ENCODE measurements at places on chromosomes 5 and 9.

GRCh38 chr5:133525126-133525525, 87.2 kb downstream of the FSTL4 start:
- DNase-seq: no peak

GRCh38 chr5:1936901-1937300, 54.2 kb upstream of the IRX4 start:
- no peak for DNase-seq

- DNase-seq: peak; percentile 82
Measured at GRCh38 chr5:135551593-135552447, 16.1 kb upstream of the NEUROG1 start.

GRCh38 chr5:139901986-139902385, 106.4 kb downstream of the PSD2 start:
- DNase-seq: no peak

- peak; percentile 74 for DNase-seq
Measured at GRCh38 chr9:22401671-22402070, 45.0 kb upstream of the DMRTA1 start.

DNA sequence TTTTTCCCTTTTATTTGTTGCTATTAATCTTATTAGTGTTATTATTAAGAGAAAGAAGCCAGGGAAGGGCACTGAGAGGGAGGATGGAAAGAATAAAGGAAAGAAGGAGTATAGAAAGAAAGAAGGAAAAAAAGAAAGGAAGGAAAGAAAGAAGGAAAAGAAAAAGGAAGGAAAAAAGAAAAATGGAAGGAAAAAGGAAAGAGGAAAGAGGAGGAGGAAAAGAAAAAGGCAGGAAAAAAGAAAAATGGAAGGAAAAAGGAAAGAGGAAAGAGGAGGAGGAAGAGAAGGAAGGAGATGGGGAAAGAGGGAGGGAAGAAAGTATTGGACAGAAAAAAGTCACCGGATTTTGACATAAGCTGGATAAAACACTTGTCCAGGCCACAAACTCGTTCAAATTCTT, 47.8 kb downstream of the ANXA1 start:
- DNase-seq: no peak

GRCh38 chr5:54644226-54644625, 126.7 kb downstream of the SNX18 start:
- DNase-seq: peak; percentile 96

- peak; percentile 31 for DNase-seq
Measured at GRCh38 chr5:171946000-171946781, 60.2 kb downstream of the FBXW11 start.

DNA sequence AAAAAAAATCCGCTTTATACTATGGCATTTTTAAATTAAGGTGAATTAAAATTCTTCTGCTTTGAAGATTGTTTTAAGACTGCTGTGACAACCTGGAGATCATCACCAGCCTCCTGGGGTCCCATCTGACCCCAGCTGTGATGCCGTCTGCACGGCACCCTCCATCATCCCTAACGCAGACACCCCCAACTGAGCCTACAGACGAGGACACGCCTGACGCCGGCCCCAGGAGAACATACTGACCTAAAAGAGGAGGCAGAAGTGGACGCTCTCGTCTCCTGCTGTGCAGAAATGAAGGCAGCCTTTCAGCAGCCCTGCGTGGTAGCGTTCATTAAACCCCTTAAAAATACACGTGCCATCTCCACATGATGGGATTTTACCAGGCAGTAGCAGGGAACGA, 125.6 kb upstream of the PPP1R26 start:
- no peak for DNase-seq

DNA sequence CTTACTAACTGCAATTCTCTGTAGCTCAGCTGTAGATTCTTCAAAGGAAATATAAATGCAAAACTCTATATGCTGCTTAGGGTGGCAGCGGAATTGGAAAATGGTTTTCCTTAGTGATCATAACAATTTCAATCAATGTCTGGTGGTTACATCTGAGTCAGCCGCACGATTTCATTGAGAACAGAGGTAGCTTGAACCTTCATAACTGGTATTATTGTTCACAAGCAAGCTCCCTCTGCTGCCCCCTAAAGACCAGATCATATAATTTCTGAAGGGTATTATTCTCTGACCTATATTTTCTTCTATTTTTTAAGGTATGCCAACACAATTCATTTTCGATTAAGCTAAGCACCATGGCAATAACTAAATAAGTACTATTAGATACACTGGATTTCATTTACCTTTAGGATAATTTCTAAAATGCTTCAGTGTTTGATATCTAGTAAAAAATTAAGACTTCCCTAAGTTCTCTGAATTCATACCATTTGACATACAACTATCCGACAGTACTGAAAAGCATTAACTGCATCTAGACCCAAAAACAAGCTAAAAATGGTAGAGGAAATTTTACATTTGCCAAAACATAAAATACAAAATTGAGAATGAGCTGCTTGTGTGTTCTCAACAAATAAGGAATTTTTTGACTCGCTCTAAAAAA, 181.1 kb upstream of the SPEF2 start:
- DNase-seq: peak; percentile 60

DNA sequence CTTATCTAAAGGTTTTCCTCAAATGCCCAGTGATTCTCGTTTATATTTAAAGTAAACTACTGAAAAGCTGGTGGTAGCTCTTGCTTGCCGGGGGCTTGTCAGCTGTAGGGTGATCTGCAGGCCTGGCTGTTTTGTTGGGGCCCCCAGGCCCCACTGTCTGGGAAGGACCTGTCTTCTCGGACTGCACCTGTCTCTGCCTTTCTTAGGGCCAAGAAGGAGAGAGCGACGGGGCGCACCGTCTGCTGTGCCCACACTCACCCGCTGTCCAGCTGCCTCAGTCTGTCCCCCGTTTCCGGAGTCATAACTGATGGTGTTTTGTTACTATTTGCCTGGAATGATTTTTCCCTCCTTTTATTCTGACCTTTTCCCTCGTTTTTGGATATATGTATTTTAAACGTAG, 94.1 kb upstream of the CACNA1B start:
- DNase-seq: no peak

- DNase-seq: no peak
Measured at GRCh38 chr5:138606378-138607064, 31.3 kb upstream of the HSPA9 start.

- no peak for DNase-seq
Measured at GRCh38 chr5:110768138-110768860, 29.5 kb downstream of the SLC25A46 start.

DNA sequence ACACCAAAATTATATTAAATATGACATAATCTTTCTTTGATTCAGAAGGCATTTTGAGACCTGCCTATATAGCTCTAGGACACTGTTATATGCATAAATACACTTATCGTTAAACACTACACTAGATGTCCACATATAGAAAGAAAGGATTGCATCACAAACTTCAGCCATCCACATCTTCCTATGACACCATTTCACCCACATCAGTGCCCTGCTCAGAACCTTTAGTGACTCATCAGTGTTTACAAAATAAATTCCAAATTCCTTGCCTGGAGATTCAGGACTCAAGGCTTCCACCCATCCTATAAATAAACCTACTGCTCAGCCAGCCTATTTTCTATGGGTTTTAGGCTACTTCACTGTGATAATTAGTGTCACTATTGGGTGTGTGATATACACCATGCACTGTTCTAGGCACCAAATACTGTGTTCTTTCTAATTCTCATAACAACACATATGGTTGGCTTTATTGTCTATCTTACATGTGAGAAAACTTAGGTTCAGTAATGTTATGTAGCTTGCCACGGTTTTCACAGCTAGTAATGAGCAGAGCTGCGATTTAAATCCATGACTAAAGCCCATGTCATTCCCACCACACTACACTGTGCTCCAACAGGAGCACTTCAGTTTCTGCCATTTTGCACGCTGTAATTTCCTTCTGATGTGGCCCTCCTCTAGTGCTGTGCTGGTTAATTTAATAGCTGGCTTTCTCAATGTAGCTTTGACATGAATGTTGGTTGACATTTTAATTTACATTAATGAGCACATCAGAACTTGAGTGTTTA, 103.3 kb downstream of the SREK1 start:
- DNase-seq: peak; percentile 65

DNA sequence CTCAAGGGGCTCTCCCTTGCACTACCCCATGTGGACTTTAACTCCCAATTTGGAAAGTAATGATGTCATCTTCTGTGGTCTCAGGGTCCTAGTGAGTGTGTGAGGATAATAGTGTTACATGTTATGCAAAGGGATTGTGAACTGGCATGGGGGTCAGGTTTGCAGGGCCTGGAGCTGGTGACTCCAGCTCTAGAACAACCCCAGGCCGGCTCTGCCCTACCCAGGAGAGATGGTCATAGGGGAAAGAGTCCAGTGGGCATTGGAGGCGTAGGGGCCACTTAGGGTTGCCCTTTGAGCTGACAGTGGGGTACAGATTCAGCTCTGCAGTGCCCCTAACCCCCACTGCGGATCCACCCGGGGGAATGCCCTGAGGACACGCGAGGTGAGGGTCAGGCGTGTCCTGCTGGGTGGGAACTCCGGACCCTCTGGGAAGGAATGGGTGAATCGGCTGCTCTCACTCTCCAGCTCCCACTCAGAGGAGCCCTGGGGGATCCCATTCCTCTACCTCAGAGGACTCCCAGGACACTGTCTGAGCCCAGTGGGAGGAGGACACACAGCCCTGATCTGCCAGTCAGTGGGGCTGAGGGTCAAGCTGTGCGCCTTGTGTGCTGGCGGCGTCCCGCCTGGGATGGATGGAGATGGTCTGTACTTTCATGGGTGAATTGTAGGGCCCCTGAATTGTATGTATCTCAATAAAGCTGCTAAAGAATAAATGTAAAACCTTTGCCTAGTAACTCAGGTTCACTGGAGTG, 2.5 kb upstream of the NKD2 start:
- no peak for DNase-seq

GRCh38 chr5:81393430-81393782, 528 bp downstream of the ACOT12 start:
- no peak for DNase-seq

DNA sequence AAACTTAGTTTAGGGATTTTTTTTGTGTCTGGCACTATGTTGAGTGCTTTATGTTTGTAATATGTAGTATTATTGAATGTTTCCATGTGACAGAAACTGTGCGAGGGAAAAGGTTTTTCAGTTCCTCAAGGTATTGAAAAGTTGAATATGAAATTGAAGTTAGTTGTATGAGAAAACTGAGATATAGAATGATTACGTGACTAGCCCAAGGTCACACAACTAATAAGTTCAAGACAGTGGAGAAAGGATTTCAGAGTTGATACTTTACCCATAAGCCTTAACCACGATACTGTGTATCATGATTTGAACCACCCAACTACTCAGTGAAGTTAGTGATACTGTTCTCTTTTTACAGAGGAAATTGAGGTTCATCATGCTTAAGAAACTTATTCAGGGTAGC, 5.7 kb downstream of the NIPBL start:
- no peak for DNase-seq

DNA sequence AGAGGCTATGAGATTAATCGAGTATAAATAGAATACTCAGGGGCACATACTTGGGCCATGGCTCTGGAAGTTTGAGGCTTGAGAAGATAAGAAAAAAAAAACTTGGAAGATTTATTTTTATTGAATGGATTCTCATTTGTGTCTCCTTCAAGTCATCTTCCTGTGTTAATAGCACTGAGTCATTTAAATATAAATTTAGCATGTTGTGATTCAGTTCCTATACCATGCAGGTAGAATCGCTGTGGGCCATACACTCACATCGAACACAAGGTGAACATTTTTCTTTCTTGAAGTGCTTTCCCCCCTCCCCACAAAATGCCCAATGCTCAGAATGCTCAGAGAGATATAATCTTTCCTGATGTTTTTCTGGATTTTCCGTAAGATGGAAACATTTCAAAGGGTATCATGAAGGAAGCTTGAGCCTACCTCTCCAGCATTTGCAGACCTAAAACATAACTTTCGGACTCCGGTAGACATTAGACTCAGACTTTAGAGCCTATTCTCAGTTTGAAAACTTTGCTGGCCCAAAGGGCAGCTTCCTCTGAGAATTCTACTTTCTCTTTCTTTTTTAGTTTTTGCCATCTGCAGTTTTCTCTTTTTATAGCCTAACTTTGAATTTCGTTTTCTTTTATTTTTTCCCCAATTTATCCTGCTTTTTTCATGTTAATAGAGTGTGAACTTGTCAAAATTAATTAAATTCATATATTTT, 737.6 kb upstream of the NUDT12 start:
- no peak for DNase-seq

DNA sequence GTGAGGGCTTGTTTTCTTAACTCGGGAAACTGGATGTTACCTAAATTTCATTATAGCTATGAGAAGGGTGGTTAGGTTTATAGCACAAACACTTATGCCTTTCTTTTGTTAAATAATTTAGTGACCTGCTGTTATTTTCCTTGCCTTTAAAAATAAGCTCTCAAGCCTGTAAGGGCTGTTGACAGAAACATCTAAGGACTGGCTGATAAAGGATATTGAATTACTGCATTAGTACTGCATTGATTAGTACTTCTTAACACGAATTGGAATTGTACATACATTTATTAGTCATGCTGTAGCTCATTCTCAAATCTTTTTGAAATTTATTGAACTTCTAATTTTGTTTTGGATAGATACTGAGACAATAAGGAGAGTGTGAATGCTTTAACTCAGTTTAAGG, 85.1 kb upstream of the DHFR start:
- no peak for DNase-seq

GRCh38 chr5:153572411-153573145, 82.1 kb downstream of the GRIA1 start:
- DNase-seq: no peak

DNA sequence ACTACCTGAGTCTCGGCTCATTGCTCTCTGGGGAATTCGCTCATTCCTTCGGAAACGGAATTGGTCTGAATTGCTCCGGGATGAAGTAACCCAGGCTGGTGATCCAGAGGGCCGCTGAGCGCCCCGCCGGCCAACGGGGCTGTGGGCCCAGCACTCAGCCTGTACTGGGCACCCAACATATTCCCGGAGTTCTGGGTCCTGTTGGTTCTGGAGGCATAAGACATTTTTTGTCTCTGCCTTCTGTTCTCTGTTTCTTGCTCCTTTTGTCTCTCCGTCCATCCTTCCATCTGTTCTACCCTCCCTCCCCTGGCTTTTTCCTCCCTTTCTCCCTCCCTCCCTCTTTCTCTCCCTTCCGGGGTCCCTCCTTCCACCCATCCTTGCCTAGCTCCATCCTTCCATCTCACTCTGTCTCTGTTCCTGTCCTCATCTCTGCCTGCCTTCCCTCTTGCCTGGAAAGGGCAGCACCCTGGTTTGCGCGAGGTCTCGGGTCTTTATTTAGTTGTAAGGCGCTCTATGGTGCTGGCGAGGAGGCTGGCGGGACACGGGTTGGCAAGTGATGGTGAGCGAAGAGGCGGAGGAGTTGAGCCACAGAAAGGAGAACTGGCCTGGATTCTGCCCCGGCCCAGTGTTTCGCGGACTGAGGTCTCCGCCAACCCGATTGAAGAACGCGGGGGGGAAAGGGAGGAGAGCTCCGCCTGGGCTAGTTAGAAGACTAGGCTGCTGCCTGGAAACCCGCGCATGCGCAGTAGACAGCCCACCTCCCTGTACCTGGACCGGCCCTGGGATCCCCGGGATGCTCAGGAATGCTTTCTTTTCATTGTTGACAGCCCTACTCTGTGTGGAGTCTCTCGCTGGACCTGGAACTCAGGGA, 1468.0 kb downstream of the FOXD4L5 start:
- DNase-seq: peak; percentile 91

GRCh38 chr5:123098767-123099513, 9.9 kb downstream of the PRDM6 start:
- DNase-seq: no peak
